Hair follicle dermal papilla cell (primary cell): ENCODE measurements at places on chromosomes 12 and 14. TPM values are rescaled to one million over a fixed set of nuclear protein-coding genes. Genes with fewer than 3 reads are reported as not detected.

GALNT8 gene
- not detected in 2 replicates for total RNA-seq

PPP4R3A gene
- 40.8 and 49.8 TPM in 2 replicates for total RNA-seq

SPTB gene
- total RNA-seq, result under 0.01 TPM in 1 of 2 replicates, not detected in the other

OR6C2 gene
- total RNA-seq, result not detected in 2 replicates

GSKIP gene
- 21.9 and 22.9 TPM in 2 replicates for total RNA-seq

CD69 gene
- total RNA-seq, result not detected in 2 replicates

OTOGL gene
- 0.16 and 0.36 TPM in 2 replicates for total RNA-seq

IRAK3 gene
- 14.2 and 19.3 TPM in 2 replicates for total RNA-seq

NYNRIN gene
- total RNA-seq, result 26.5 and 28.4 TPM in 2 replicates

PTGR2 gene
- 4.4 and 6.0 TPM in 2 replicates for total RNA-seq

IL31 gene
- not detected in 2 replicates for total RNA-seq

ERG28 gene
- 6.7 and 9.7 TPM in 2 replicates for total RNA-seq

GPR65 gene
- total RNA-seq, result 1.5 and 1.6 TPM in 2 replicates

NRL gene
- total RNA-seq, result 0.97 and 1.8 TPM in 2 replicates

RASSF9 gene
- 2.3 and 3.2 TPM in 2 replicates for total RNA-seq

RTL1 gene
- total RNA-seq, result not detected in 2 replicates

AVPR1A gene
- 1.2 and 6.2 TPM in 2 replicates for total RNA-seq

IL23A gene
- not detected in 2 replicates for total RNA-seq

CLEC14A gene
- 7.7 and 15.3 TPM in 2 replicates for total RNA-seq

RNASE2 gene
- not detected in 2 replicates for total RNA-seq

GRIN2B gene
- total RNA-seq, result not detected in 2 replicates

ESRRB gene
- under 0.01 TPM in 1 of 2 replicates, not detected in the other for total RNA-seq

HOXC11 gene
- not detected in 2 replicates for total RNA-seq

MYBPC1 gene
- not detected in 2 replicates for total RNA-seq

GNPNAT1 gene
- total RNA-seq, result 23.6 and 26.6 TPM in 2 replicates

ZNF891 gene
- total RNA-seq, result 0.85 and 1.3 TPM in 2 replicates

MFAP5 gene
- total RNA-seq, result 200 and 206 TPM in 2 replicates

TEX52 gene
- not detected in 2 replicates for total RNA-seq

HOTAIR gene
- total RNA-seq, result 0.16 TPM in 1 of 2 replicates, not detected in the other

TMEM263 gene
- total RNA-seq, result 160 and 165 TPM in 2 replicates

ATXN2 gene
- total RNA-seq, result 45.7 and 52.2 TPM in 2 replicates

LALBA gene
- total RNA-seq, result 0.24 TPM in 1 of 2 replicates, not detected in the other

TRIM9 gene
- 0.97 and 1.8 TPM in 2 replicates for total RNA-seq

DDN gene
- total RNA-seq, result 0.12 and 0.16 TPM in 2 replicates

ITGB7 gene
- total RNA-seq, result 1.3 and 1.8 TPM in 2 replicates

FAM90A1 gene
- total RNA-seq, result 0.12 and 0.16 TPM in 2 replicates

LRP1-AS gene
- not detected in 2 replicates for total RNA-seq

KIF5A gene
- 1.8 and 2.7 TPM in 2 replicates for total RNA-seq

ORAI1 gene
- 7.7 and 9.9 TPM in 2 replicates for total RNA-seq

CMKLR1 gene
- total RNA-seq, result 17.4 and 19.6 TPM in 2 replicates

TAS2R8 gene
- 0.12 TPM in 1 of 2 replicates, not detected in the other for total RNA-seq

E2F7 gene
- 0.49 and 0.97 TPM in 2 replicates for total RNA-seq

TSHR gene
- total RNA-seq, result 2.3 and 3.4 TPM in 2 replicates

C12orf54 gene
- total RNA-seq, result not detected in 2 replicates
